Activated CD8-positive, alpha-beta memory T cell treated with anti-CD3 and anti-CD28 coated beads, Interleukin-2, amount 10 ng/mL, durations not matched to agents 7 days and 5 days (primary cell): ENCODE measurements at places on chromosomes 11 and 22. TPM values are rescaled to one million over a fixed set of nuclear protein-coding genes. Genes with fewer than 3 reads are reported as not detected.
A peak's percentile ranks its signal among the peaks of the same experiment; 100 is the strongest.

- no peak overlapping the region for H3K27ac ChIP-seq
- no peaks in the 10 kb centered on the region for H3K36me3 ChIP-seq
- H3K4me1 ChIP-seq: no peaks in the 10 kb centered on the region
These were observed 2.4 kb upstream of the FGF3 start for GRCh38 chr11:69821511-69822040.

DNA sequence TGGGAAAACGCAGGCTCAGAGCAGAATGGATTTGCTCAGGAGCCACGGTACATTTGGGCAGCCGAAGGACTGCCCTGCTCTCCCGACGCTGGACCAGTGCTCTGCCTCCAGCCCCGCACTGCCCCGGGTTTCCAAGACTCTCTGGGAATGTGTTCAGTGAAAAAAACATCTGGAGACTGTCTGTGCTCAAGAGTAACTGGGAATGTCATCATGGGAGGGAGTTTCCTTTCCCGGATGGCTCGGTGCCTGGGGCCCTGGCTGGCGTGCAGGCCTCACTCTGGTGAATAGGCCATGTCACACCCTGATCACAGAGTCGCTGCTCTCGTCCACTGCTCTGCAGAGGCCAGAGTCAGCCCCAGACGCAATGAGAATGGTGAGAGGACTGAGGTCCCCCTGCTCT, 9.8 kb upstream of the APOL6 start:
- no peak overlapping the region for H3K4me3 ChIP-seq
- H3K27me3 ChIP-seq: no peaks in the 10 kb centered on the region
- no peak overlapping the region for H3K27ac ChIP-seq
- H3K36me3 ChIP-seq: no peaks in the 10 kb centered on the region

- H3K4me1 ChIP-seq: no peaks in the 10 kb centered on the region
- no peak overlapping the region for H3K27ac ChIP-seq
- H3K4me3 ChIP-seq: no peak overlapping the region
- H3K36me3 ChIP-seq: no peaks in the 10 kb centered on the region
- peaks cover 6% of the 10 kb centered on the region for H3K27me3 ChIP-seq
These were observed 8.6 kb downstream of the OR6M1 start for GRCh38 chr11:123797541-123797940.

DNA sequence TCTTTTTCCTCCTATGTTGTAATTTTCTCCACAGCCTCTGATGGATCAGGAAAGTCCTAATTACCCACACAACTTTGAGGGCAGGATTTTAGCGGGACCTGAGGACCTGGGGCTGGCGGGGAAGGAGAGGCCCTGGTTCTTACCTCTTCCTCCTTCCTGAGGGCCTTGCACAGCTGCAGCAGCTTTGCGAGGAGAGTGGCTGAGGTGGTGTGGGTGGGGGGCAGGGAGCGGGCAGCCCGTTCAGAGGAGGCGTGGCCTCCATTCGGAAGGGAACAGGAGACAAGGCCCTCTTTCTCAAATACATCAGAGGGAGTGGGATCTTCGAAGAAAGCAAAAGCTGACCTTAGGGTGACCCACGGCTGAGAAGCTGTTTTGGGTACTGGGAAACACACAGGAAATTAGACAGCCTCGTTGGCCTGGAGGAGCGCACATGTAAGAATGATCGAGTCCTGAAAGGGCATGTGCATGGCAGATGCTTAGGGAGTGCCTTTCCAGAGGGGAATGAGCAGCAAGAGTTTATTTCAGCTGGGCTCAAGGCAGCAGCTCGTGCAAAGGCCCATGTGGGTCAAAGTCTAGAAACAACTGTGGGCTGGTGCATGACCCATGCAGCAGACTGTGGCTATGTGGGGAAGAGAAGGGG, 76.6 kb upstream of the NARS2 start:
- DNase-seq: peak; percentile 33
- no peaks in the 10 kb centered on the region for H3K27me3 ChIP-seq

DNA sequence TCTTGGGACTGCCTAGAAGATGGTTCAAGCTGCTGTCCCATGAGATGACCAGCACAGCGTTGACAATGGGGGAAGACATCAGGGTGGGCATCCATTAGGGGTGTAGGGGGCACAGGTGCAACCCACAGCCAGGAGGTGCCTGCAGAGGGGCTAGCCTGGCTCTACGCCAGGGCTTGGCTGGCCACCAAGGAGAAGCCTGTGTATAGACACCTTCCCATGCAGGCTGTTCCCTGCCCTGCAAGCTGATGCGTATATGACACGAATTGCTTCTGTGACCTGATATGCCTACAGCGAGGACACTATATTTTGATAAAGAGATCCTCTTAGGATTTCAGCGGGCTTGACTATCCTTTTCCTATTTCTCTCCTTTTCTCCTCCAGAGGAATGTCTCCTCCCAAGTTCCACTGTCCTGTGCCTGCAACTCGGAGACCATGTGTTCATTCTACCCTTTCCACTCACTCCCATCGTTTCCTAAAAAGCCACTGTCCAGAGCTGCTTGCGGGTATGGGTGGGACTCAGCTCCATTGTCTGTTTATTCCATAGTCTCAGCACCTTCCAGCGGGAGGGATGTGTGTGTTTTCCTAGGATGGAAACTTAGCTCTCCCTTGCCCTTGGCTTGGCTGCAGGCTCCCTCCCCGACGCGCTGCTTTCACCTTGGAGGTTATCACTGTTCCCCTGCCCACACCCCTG, 56.1 kb downstream of the ST14 start:
- H3K4me1 ChIP-seq: no peaks in the 10 kb centered on the region
- H3K36me3 ChIP-seq: no peaks in the 10 kb centered on the region
- peaks cover 7% of the 10 kb centered on the region for H3K27me3 ChIP-seq
- no peak overlapping the region for H3K4me3 ChIP-seq
- DNase-seq: peak; percentile 34

DNA sequence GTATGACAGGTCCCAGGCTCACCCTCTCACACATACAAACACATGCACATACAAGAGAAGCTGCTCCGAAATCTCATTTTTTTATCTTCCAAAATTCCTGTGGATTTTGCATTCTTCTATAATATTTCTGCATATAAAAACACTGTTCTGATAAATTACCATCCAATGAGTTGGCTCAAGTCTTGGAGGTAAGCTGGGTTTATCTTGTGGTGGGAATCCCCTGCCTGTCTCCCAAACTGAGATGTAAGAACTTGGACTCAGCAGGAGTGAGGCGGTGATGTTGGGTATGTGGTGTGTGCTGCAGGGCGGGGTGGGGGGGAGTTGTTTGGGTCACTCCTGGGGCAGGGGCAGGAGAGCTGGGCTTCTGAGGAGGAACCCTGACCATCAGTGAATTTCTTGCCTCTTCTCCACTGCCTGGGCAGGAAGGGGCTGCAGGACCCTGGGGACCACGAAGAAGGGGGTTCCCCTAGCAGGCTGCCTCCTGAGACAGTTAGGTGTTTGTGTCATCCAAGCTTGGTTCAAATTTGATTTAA, 6.8 kb upstream of the P2RY6 start:
- H3K36me3 ChIP-seq: no peaks in the 10 kb centered on the region
- no peak overlapping the region for H3K27ac ChIP-seq
- H3K4me1 ChIP-seq: no peaks in the 10 kb centered on the region
- peaks cover 45% of the 10 kb centered on the region for H3K27me3 ChIP-seq

DNA sequence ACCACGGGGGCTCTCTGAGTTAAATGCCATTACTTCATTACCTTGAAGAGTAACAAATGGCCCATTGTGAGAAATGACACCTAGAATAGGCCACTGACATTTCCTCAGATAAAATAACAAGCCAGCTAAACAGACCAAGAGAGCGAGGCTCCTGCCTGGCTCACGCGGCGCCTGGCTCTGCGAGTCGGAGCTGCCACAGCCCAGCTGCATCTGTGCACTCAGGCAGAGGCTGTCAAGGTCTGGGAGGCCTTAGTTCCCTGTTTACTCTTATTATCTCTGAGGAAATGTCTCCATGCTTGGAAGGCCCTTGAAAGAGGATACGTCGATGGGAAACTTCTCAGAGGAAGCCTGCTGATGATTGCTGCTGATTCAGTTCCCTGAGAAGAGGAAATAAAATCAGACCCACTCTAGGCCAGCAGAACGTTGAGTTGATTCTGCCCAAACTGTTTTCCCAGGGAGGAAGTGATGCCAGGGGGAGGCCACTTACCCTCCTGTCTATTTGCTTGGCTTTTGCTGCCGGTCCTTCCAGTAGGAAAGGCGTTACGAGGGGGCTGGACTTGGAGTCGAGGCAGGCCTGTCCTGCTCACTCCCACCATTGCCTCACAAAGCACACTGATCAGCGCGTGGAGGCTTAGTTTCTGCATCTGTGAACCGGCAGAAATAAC, 208.8 kb downstream of the TBC1D22A start:
- no peaks in the 10 kb centered on the region for H3K27me3 ChIP-seq
- H3K36me3 ChIP-seq: peaks cover 3% of the 10 kb centered on the region
- H3K4me3 ChIP-seq: no peak overlapping the region
- no peak overlapping the region for H3K27ac ChIP-seq

DNA sequence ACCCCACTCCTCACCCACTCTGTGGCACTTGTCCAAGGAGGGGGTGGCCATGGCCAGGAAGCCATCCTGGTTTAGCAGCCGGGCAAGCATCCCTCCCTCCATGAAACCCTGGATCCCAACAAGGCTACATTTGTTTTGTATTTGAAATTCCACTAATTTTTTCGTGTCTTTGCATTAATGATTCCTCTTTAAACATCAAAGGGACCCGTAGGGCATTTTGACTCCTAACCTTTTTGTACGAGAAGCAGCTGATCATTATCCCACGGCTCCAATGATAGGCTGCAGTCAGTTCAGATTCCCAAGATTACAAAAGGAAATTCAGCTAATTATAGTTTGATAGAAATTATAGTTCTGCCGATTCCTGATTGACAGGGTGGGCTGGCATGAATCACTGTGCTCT, 10.7 kb downstream of the MYEOV start:
- no peaks in the 10 kb centered on the region for H3K27me3 ChIP-seq
- no peaks in the 10 kb centered on the region for H3K36me3 ChIP-seq
- H3K4me3 ChIP-seq: no peak overlapping the region
- no peak overlapping the region for H3K27ac ChIP-seq

- DNase-seq: no peak
- H3K4me3 ChIP-seq: no peak overlapping the region
- no peaks in the 10 kb centered on the region for H3K4me1 ChIP-seq
- H3K27me3 ChIP-seq: no peaks in the 10 kb centered on the region
These were observed 25.5 kb downstream of the TNKS1BP1 start for GRCh38 chr11:57299150-57299737.

TMEM225 gene
- not detected for total RNA-seq

ZNF280B gene
- total RNA-seq: 2.4 TPM

CRYBB2 gene
- total RNA-seq: not detected

KRTAP5-7 gene
- not detected for total RNA-seq

TEX12 gene
- not detected for total RNA-seq

DNA sequence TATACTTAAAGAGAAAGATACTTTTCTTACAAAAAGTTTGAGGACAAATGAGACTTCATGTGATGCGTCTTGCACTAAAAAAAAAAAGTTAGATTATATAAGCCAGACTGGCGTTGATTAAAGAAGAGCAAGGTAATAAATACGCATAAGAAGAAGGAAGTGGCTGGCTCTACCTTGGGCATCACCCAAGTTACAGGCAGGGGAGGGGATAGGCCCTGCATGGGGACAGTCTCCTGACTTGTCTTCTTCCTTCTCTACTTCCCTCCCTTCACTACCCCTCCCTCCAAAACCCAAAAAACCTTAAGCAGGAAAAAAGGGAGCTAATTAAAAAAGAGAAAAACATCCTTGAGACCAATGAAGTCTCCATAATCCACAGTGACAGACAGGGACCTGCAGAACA, 22.3 kb upstream of the TMA7B start:
- H3K36me3 ChIP-seq: peaks cover 56% of the 10 kb centered on the region
- H3K4me1 ChIP-seq: peaks cover 95% of the 10 kb centered on the region
- no peaks in the 10 kb centered on the region for H3K27me3 ChIP-seq
- H3K4me3 ChIP-seq: peak overlapping the region; percentile 49

DNA sequence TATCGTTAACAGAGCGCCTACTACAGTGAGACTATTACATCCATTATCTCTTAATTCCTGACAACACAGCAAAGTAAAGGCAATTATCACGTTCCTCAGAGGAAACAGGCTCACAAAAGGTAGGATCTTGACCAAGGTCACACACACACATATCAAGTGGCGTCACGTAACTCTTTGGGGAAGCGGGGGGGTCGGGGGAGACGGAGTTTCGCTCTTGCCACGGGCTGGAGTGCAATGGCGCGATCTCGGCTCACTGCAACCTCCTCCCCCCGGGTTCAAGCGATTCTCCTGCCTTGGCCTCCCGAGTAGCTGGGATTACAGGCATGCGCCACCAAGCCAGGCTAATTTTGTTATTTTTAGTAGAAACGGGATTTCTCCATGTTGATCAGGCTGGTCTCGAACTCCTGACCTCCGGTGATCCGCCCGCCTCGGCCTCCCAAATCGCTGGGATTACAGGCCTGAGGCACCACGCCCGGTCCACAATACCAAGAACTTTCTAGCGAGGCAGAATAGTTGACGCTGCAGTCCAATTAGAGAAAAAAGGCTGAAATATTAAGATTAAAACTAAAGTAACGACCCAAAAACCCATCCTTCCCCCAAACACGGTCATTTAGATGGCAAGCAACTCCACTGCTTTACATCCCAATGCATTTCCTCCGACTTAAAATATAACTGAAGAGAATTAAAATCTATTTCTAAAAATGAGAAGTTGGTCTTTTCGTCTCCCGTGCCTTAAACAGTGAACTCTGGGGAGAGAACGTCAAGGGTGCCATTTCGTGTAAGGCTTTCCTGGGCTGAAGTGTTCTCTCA, 1.2 kb downstream of the DDX17 start:
- peaks cover 55% of the 10 kb centered on the region for H3K36me3 ChIP-seq
- peak; percentile 81 for DNase-seq
- H3K4me1 ChIP-seq: peaks cover 55% of the 10 kb centered on the region
- H3K27me3 ChIP-seq: no peaks in the 10 kb centered on the region
- H3K27ac ChIP-seq: peak overlapping the region; percentile 99
- H3K4me3 ChIP-seq: peak overlapping the region; percentile 99

GRCh38 chr11:937841-938261, 12.2 kb downstream of the AP2A2 start:
- H3K4me1 ChIP-seq: peaks cover 23% of the 10 kb centered on the region
- no peak overlapping the region for H3K4me3 ChIP-seq
- H3K27ac ChIP-seq: no peak overlapping the region
- H3K27me3 ChIP-seq: no peaks in the 10 kb centered on the region
- no peak for DNase-seq
- no peaks in the 10 kb centered on the region for H3K36me3 ChIP-seq

CBX7 gene
- total RNA-seq: 13.5 TPM
